ENCODE measurements at places on chromosomes 6 and 20.

- peak; percentile 59 for DNase-seq
Observed at GRCh38 chr6:35737413-35738211, 780 bp downstream of the ARMC12 start.

DNA sequence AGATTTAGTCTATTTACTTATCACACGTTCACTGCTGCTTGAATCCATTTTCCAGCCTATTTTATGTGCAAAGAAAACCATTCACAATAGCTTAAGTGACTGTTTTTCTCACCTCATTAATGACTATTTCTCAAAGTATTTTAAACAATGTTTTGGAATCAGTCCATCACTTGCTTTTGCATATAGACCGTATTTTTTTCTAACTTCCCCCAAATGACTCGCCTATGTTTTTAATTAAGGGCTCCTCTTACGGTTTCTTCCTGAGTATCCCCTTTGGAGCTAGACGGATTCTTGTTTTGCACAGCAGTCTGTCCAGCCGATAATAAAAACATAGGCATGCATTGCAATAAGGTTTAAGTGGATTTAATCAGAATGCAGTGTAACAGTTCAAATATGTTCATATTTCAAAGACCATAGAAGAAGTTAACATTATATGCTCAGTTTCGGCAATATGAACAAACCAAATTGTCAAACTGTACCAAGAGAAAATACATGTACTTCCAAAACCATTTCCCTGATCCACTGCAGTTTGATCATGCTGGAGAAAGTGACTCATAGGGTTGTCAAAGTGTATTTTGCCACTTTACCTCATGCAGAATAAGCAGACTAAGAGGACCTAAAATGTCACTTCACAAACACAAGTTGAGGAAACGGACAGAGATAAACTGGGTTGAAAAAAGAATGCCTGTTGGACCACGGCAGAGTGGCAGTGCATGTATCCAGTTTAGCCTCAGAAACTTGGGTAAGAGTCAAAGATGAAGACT is 66.4 kb downstream of the HMGN3 start:
- no peak for DNase-seq

GRCh38 chr6:167827583-167828324 is 1.0 kb downstream of the AFDN start:
- no peak for DNase-seq

GRCh38 chr20:41052742-41053419 is 24.3 kb downstream of the TOP1 start:
- no peak for DNase-seq

DNA sequence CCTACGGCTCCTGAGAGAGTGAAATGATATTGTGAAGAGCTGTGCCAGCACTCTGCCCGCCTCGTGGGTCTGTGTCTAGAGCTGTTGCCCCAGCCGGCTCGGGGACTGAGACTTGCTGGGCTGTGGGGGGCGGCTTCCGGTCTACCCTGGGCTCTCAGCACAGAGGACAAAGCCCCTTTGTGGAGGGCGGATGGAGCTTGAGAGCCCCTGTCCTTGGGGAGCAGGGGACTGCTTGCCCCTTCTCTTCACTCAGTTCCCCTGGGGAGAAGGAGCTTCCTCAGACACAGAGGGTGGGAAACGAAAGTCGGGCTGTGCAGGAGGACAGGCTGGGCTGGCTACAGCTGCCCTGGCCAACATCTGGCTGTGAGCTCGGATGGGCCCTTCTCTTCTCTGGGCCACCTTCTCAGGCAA is 11.0 kb downstream of the SRC start:
- no peak for DNase-seq

- no peak for DNase-seq
Observed at GRCh38 chr6:46254331-46254730, 83.6 kb upstream of the ENPP5 start.

- no peak for DNase-seq
Observed at GRCh38 chr6:51854347-51854746, 233.1 kb downstream of the PKHD1 start.

GRCh38 chr20:46683939-46684750 is 5.1 kb downstream of the TP53RK start:
- DNase-seq: no peak

DNA sequence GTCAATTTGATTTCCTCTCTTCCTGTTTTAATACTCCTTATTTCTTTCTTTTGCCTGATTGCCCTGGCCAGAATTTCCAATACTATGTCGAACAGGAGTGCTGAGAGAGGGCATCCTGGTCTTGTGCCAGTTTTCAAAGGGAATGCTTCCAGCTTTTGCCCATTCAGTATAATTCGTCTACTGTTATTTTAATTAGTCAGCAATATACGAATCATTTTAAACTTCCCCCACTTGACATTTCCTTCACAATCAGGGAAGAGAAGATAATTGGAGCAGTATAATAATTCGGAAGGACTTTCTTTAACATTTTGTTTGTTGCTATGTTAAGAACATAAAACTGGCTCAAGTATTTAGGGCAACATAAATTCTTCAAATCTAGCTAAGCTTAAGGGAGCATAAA is 860.3 kb upstream of the SLC35B3 start:
- no peak for DNase-seq

- no peak for DNase-seq
Observed at GRCh38 chr6:128558021-128558420, 37.6 kb upstream of the PTPRK start.

DNA sequence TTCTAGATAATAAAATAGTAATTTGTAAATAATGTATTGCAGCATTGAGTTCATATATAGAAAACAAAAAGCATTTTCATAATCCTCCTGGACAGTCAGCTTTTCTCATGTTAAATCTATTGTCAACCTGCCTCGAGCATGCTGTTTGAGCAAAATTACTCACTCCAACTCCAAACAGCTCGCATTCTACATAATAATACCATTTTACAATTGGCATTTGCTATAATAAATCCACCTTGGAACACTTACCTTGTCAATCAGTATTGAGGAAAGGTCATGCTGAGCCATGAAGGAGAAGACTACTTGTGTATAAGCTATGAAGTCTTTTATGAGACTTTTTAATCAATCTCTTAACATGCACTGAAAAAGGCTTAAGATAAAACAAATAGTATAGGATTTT is 682.6 kb downstream of the CBLN4 start:
- DNase-seq: no peak

DNA sequence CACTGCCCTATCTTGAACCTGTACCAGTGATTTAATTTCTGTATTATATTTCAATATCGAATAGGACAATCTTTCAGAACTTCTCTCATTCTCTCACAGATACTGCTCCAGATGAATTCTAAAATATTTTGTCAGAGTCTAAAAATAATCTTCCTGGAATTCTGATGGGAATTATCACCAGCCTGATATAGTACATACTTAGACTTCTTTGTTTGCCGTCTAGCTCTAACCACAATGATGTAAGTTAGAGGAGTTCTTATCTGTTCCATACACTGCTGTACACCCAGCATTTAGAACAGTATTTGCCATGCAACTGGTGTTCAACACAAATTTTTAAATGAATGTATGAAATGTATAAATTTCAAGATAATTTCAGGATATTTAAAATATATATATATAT is 1.3 kb upstream of the HUS1B start:
- no peak for DNase-seq

DNA sequence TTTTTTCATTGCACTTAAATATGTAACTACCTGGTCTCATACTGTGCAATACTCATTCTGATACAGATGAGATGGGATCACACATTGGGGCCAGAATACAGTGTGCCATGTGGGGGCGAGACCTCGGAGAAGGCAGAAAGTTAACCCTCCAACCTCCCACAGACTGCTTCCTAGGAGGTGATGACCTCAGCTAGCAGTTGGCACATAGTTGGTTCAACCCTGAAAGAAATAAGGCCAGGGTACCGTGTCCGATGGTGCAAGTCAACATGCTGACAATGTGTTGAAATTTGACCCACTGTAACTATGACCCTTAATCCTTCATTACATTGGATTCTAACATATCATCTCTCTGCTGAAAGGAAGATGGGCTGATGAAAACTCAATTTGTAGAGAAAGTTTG is 61.9 kb downstream of the GJA10 start:
- no peak for DNase-seq

Measured in NCI-H1436 treated with DMSO at 0.1 percent for 48 hours (cell line).